ENCODE measurements at places on chromosomes 7 and 10.
A peak's percentile ranks its signal among the peaks of the same experiment; 100 is the strongest.

DNA sequence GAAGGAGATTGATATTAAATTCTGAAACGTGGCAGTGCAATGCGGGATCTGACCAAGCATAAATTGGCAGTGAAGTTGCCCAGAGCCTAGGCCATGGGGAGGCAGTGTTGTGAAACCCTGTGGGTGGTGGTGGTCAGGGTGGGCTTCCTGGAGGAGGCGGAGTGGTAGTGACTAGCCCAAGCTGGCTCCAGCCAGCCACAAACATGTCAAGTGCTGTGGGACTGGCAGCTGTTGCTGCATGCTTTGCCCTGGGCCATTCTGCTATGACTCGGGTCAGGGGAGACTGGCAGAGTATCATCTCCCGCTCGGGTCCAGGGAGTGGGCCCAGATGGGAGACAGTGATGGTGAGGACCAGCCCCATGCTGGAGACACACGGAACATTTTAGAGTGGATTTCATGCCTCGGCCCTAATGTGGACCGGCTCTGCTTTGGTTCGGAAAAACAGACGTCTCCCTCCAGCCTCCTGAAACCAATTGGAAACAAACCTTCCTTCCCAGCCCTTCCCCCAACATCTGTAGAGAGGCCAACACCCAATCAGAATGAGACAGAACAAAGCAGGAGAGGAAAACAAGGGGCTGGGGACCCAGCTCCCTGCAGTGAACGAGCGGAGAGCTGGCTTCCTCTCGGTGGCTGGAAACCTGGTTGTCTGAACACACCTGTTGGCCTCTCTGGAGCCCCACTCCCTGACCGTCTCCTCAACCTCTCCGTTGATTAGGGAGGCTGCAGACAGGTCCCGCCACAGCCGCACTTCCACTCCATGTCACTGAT lies 58.2 kb downstream of the TMEM270 start:
- DNase-seq: no peak

DNA sequence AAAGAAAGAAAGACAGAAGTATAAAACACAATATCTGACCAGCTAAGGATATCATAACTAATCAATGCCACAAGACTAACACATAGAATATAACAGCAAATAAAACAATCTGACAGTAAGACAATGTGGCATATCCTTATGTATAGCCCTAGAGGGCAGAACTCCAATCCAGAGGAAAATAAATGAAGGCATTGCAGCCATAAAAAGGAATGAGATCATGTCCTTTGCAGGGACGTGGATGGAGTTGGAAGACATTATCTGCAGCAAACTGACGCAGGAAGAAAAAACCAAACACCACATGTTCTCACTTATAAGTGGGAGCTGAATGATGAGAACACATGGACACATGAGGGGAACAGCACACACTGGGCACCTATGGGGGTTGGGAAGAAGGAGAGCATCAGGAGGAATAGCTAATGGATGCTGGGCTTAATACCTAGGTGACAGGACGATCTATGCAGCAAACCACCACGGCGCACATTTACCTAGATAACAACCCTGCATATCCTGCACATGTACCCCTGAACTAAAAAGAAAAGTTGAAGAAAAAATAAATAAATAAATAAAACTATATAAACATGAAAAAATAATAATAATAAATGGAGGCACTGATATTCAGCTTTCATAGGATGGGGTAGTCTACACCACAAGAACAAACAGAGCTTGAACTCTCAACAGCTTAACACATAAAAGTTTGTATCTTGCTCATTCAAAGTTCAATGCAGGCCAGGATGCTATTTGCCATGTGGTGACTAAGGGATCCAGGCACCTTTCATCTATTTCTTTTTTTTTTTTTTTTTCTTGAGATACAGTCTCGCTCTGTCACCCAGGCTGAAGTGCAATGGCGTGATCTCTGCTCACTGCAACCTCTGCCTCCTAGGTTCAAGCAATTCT lies 66.1 kb upstream of the KAT6B start:
- DNase-seq: no peak

- peak; percentile 23 for DNase-seq
Measured at GRCh38 chr7:148242294-148242821, 348.2 kb upstream of the C7orf33 start.

GRCh38 chr7:33757563-33758165 lies 147.7 kb upstream of the BMPER start:
- peak; percentile 20 for DNase-seq

GRCh38 chr10:80553436-80553835 lies 15.7 kb downstream of the SH2D4B start:
- DNase-seq: no peak

DNA sequence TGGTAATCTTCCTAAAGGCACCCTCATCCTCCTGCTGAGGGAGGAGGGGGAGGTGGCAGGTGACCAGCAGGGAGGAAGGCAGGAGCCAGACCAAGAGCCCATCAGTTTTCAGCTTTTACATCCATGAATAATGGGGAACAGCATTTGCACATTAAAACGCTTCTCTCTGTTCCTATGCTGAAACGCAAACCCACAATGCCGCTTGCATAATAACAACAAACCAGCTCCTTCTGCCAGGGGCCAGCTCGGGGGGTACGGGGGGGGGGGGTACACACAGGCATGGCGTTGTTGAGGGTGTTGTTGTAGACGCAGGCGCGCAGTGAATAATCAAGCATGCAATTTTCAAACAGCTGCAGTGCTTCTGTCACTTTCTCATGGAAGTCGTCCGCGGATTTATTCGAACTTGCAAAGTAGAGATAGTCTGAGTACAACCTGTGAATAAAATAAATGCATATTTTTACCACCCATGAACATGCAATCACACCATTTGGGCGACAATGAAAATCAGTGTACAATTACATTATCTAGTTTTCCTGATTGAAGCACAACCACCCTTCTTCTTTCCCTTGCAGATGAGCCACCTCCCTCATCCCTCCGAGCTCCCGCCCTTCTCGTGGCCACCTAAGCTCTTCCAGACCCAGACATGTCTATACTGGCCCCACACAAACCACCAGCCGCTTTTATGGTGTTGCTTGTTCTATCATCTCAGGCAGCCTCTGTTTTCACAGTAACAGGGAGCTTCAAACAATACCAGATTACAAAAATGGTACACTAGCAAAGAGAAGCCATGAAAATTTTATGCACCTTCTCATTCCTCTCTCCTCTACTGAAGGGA lies 72.2 kb downstream of the CHST15 start:
- DNase-seq: no peak

GRCh38 chr10:20614911-20615310 lies 282.2 kb downstream of the NEBL start:
- DNase-seq: no peak

GRCh38 chr7:143496263-143496662 lies 18.6 kb downstream of the TAS2R41 start:
- DNase-seq: no peak

- DNase-seq: no peak
Measured at GRCh38 chr7:108296911-108297310, 159.3 kb downstream of the NRCAM start.

DNA sequence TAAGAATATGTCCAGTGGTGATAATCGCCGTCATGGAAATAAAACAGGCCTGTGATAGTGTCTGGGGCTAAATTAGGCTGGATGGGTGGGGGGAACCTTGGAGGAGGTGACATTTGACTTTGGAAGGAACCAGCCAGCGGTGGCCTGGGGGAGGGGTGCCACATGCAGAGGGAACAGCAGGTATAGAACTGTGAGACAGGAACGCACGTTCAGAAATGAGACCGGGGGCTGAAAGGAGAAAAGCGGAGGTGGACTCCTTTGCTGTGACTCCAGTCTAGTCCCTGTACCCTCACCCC lies 2.6 kb upstream of the CYP26A1 start:
- DNase-seq: no peak

GRCh38 chr7:67450171-67450570 lies 453.5 kb downstream of the TYW1 start:
- no peak for DNase-seq
